ENCODE measurements at places on chromosomes 2 and 18.

DNA sequence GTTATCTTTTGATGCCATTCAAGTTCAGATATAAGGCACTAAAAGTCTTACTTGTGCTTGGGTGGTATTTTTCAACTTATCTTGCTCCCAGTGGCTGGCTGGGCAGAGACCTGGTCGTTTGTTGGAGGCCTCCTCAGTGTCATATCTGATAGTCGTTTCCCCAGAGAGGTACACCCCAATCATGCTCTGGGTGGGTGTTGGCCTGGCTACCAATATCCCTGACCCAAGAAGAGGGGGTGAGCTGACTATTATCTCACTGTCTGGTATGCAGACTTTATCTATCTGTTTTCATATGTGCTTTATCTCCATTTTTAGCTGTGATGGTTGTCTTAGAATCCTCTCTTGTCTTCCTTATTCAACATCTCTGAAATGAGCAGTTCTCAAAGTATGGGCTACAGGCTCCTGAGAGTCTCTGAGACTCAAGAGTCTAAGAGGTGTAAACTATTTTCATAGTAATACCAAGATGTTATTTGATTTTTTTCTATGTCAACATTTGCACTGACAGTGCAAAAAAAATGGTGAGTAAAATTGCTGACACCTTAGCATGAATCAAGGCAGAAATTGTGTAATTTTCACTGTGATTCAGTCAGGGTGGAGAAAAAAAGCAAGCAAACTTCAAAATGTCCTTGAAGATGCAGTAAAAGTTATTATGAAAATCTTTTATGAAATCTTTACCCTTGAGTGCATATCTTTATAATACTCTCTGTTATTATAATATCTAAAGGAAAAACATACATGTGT lies 12.3 kb upstream of the PLEK start:
- DNase-seq: no peak

- no peak for DNase-seq
These were observed 156.7 kb downstream of the ZBTB7C start for GRCh38 chr18:48252525-48252924.

- DNase-seq: no peak
These were observed 750.4 kb downstream of the EPHA4 start for GRCh38 chr2:220821683-220822082.

- no peak for DNase-seq
These were observed 711 bp downstream of the SFXN5 start for GRCh38 chr2:73070643-73071359.

DNA sequence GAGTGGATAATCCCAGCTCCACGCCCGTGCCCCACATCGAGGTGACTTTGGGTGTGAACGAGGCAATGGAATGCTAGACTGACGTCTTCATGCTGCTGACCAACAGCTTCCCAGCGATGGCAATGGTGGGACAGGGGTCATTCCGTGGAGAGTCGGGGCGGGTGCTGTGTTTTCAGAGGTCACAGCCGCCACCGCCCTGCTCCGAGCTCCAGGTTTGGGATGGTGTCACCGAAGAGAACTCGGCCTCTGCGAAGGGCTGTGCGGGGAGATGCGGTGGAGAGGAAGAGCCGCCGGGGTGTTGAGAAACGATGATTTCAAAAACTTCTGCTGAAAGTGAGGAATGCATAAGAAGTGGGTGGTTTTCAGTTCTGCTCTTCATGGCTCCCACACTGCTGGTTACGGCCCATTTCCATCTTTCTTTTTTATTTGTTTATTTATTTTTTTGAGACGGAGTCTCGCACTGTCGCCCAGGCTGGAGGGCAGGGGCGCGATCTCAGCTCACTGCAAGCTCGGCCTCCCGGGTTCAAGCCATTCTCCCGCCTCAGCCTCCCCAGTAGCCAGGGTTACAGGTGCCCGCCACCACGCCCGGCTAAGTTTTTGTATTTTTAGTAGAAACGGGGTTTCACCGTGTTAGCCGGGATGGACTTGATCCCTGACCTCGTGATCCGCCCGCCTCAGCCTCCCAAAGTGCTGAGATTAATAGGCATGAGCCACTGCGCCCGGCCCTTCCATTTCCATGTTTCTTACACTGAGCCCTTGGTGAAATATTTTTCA lies 142.6 kb downstream of the RTP5 start:
- no peak for DNase-seq

GRCh38 chr18:4125224-4125623 lies 329.9 kb downstream of the DLGAP1 start:
- no peak for DNase-seq

- DNase-seq: no peak
These were observed 56.2 kb upstream of the DYNC1I2 start for GRCh38 chr2:171630812-171631626.

All from HFF-Myc (cell line).